ENCODE measurements at places on chromosomes 2 and 18. TPM values are rescaled to one million over a fixed set of nuclear protein-coding genes. Genes with fewer than 3 reads are reported as not detected.

PRADC1 gene
- 49.6 TPM for total RNA-seq

CLEC4F gene
- not detected for total RNA-seq

PPP1R1C gene
- total RNA-seq: 0.59 TPM

GDF7 gene
- total RNA-seq: 0.15 TPM

CBLN2 gene
- total RNA-seq: not detected

TFCP2L1 gene
- 8.3 TPM for total RNA-seq

DNA sequence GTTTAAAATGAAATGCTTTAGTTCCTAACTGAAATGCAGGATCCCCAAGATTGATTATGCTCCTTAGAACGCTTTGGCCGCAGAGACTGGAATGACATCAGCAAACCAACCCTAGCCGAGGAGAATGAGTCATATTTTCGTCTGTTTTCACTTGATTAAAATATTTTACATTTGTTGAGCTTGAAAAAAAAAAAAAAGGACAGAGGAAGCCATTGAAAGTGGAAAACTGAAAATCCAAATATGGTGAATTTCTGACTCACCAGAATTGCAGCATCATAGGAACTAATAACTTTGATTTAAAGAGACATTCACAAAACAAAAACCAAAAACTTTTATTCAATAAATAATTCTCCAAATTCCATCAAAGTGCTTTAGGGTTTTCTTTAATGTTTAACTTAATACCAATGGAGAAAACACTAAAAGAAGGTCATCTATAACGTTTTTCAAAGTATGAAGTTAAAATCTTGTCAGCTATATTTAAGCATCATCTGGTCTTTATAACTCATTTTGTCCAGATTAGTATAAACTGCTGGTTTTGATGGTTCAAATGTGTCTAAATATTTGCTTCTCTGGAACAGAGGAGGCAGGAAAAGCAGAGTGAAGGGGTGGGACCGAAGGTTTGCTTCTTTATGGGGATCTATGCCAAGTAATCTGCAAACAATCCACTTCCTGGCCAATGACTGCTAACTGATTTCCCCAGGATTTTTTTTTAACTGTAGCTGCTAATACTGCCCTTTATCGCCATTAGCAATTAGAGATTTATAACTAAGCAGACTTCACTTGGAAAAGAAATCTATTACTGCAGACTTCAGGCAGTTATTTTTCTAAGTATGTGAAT lies 30.9 kb upstream of the COL5A2 start:
- DNase-seq: peak; percentile 29

- no peak for DNase-seq
Observed at GRCh38 chr2:221515864-221516263, 56.2 kb downstream of the EPHA4 start.

DNA sequence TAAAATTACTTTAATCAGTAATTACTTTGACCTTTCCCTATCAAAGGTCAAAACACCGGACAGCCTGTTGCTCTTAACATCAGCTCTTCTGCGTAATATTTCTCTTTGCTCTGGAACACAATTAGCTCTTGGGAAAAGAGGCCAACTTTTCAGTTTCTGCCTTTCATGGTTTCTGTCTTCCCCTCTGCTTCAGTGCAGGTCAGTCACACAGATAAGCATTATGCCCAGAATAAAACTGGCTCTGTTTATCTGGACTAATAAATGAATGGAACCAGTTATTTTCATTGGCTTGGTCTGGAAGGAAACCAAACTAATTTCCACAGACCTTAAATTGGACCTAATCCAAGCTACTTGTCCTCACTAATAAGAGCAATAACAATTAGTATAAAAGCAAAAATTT lies 26.2 kb upstream of the GALNT3 start:
- DNase-seq: no peak

- DNase-seq: no peak
Observed at GRCh38 chr2:73844087-73844486, 15.3 kb downstream of the STAMBP start.

DNA sequence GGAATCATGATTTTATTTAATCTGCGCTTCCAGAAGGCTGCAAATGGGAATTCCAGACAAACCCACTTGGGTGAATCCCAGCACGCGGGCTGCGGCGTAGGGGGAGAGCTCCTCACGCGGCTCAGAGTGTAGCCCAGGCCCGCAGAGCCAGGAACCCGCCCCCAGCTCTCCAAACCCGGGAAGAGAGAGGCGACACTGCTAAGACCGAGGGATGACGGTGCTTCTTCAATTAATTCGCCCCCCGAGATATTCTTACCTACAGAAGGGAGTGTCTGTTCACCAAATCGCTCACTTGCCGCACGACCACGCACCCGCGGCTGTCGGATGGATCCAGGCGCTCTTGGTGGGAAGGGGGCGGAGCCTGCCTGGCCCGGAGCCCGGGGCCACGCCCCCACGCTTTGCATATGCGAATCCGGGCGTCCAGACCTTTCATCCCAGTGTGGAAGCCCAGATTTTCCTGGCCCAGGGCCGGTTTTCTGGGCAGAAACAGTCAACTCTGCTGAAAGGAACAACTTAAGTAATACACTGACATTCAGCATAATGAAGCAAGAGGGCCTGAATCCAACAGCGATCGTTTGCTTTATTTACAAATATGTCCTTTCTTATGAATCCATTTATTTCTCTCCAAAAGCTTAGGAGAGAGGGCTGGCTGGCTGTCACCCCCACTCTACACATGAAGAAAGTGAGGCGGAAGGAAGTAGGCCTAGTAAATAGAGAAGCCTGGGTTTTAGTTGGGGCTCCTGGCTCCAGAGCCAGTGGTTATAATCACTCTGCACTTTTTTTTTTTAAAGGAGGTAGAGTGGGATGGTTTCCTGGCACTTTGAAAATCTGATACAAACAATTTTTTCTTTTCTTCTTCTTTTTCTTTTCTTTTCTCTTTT lies at the start of gene SLC19A3:
Gene SLC19A3 (minus strand): TSS at position 342 of the 881 bp plus-strand sequence. CDS start 15,710 bp downstream, outside the sequence.
- DNase-seq: peak; percentile 74

GRCh38 chr18:73431620-73432019 lies 563.8 kb upstream of the NETO1 start:
- DNase-seq: no peak

DNA sequence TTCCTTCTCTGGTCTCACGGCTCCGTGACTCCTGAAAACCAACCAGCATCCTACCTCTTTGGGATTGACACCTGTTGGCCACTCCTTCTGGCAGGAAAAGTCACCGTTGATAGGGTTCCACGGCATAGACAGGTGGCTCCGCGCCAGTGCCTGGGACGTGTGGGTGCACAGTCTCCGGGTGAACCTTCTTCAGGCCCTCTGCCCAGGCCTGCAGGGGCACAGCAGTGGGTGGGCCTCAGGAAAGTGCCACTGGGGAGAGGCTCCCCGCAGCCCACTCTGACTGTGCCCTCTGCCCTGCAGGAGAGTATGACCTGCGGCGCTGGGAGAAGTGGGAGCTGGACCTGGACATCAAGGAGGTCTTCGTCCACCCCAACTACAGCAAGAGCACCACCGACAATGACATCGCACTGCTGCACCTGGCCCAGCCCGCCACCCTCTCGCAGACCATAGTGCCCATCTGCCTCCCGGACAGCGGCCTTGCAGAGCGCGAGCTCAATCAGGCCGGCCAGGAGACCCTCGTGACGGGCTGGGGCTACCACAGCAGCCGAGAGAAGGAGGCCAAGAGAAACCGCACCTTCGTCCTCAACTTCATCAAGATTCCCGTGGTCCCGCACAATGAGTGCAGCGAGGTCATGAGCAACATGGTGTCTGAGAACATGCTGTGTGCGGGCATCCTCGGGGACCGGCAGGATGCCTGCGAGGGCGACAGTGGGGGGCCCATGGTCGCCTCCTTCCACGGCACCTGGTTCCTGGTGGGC lies 10.0 kb downstream of the PROC start:
- peak; percentile 11 for DNase-seq

DNA sequence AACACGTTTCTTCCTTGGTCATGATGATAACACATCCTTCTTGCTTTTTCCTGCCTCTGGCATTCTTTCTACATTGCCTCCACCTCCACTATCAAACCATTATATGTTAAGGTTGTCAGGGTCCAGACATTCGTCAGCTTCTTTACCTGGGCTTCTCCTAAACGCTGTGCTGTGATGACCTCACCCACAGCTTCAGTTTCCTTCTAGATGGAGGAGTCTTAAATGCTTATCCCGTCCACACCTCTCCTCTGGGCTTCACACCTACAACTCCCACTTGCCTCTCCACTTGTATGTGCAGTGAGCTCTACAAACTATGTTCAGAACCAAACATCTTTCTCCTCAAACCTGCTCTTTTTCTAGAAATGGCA lies 666 bp upstream of the STAT1 start:
- DNase-seq: no peak

DNA sequence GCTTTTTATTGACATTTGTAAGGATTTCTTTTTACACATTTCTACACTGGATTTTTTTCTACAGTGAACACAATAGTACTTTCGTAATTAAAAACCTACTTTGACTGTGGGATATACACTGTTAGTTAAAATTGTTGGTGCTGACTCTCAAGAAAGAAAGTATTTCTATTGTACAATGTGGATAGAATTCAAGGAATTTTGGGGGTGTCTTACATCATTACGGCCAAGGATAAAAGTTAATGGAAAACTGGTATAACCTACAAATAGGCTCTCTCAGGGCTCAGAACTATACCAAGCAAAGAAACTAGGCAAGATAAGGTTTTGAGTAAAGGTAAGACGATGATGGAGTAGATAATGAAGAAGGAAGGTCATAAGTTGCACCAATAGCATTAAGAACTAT lies 198.4 kb upstream of the PARD3B start:
- no peak for DNase-seq

DNA sequence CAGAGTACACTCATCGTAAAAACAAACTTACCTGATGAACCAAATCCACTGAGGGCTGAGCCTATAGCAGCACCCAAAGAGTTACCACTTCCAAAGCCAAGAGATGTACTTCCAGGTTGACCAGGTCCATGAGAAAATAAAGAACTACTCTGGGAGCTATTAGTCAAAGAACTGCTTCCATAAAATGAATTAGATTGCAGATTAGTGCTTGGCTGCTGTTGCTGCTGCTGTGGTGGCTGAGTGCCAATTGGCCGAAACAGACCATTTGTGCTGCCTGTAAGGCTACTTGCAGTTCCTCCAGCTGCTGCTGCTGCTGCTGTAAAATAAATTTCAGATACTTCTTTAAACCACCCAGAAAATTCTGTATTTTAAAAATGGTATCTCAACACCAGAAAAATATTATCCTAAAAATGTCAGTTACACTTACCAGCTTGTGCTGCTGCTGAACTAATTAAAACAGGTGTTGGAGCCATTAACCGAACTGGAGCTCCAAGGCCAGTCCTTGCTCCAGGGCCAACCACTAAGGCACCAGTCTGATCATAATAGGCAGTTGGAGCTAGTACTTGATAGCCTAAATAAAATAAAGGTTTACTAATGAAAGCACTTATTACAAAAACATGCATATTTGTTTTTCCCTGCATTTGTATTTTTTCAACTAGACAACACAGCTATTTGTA lies 58.1 kb upstream of the SDC1 start:
- no peak for DNase-seq

- no peak for DNase-seq
Observed at GRCh38 chr2:160464017-160464416, 29.6 kb downstream of the RBMS1 start.

DNA sequence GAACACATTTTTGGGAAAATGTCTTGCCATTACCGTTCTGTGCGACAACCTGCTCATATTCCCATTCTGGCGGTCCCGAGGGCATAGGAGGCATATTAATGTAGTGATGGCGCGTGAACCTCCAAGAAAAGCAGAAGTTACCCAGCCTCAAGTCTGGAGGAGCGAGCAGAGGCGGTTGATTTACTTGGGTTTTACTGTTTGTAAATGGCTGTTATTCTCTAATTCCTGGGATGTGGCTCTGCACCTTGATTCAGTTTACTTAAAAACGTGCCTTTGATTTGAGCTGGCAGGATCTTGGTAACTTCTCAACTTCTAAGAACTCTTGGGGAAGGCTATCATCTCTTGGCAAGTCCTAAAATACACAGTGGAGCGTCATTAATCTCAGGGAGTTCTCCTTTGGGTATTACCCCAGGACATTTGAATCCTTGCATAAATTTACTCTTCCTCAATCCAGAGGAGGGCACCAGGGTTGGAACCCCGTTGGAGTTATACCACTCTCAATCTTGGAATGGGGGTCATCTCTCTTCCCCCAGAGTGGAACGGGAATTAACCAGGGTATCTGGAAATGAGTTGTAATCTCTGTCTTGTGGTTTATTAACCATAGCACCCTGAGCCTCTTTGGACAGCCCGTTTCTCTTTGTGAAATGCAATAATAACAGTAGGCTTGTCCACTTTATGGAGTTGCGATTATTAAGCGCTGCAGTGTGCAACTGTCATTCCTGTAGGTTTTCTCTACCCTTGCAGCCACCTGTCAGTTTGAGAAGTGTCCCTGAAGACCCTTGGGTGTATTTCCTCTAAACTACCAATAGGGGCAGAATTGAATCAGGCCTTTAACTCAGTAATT lies 2.1 kb downstream of the HK2 start:
- no peak for DNase-seq

- no peak for DNase-seq
Observed at GRCh38 chr2:219272995-219273394, 6.2 kb upstream of the DNAJB2 start.

DNA sequence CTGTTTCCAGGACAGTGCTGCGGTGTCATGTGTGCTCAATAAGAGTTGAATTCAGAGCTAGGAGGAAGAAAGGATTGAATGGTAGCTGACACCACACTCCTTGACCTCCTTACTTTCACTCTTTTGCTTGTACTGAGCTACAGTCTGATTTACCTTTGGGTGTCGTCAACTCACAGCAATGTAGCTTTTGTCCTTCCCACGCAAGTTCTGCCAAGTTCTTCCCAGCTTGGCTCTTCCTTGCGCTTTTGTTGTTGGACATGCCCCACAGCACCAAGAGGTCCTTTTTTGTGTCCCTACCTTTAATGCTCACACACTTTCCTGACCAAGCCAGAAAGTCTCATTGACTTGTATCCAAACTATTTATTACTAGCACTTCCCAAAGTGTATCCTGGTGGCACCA lies 38.3 kb upstream of the ITGB6 start:
- DNase-seq: no peak

DNA sequence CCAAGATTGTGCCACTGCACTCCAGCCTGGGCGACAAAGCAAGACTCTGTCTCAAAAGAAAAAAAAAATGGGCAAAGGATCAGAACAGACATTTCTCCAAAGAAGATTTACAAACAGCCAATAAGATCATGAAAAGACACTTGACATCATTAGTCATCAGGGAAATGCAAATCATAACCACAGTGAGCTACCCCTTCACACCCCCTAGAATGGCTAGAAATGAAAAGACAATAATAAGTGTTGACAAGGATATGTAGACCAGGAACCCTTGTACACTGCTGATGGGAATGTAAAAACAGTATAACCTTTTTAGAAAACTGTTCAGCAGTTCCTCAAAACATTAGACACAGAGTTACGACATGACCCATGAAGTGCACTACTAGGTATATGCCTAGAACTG lies 18.4 kb upstream of the MTERF4 start:
- no peak for DNase-seq

DNA sequence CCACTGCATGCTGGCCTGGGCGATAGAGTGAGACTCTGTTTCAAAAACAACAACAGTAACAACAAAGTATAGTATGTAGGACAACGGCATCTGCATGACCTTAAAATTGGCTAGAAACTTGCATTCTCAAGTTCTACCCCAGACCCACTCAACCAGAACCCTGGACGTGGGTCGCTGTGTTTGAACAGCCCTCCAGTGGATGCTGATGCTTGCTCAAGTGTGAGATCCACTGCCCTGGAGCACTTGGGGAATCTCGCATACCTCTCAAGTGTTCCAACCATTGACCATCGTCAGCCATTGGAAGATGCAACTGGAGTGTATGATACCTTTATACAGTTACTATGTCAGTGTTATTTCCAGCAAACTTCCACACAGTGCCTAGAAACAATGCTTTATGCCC lies 435.9 kb downstream of the DCDC2C start:
- DNase-seq: no peak
